ENCODE measurements at places on chromosomes 12 and 14. TPM values are rescaled to one million over a fixed set of nuclear protein-coding genes. Genes with fewer than 3 reads are reported as not detected.

GRCh38 chr12:32446316-32447119 lies 47.2 kb downstream of the FGD4 start:
- no peak for DNase-seq

DNA sequence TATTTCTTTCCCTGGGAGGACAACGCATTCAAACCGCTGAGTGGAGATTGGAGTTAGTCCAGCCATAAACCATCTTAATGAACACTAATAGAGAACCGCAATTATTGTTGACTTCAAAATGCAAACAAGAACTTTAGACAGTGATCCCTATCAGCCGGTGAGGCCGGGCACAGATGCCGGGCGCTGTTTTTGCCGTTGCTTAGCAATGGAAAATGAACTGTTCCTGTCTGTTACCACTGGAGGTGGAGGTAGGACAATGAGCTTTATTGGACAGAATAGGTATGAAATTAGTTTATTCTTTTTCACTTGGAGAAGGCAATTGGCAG lies 216.8 kb downstream of the TTC8 start:
- DNase-seq, result no peak

GRCh38 chr12:49527361-49528130 lies 11.3 kb upstream of the KCNH3 start:
- DNase-seq, result no peak

VRTN gene
- total RNA-seq, result not detected

OAS1 gene
- not detected for total RNA-seq

DNA sequence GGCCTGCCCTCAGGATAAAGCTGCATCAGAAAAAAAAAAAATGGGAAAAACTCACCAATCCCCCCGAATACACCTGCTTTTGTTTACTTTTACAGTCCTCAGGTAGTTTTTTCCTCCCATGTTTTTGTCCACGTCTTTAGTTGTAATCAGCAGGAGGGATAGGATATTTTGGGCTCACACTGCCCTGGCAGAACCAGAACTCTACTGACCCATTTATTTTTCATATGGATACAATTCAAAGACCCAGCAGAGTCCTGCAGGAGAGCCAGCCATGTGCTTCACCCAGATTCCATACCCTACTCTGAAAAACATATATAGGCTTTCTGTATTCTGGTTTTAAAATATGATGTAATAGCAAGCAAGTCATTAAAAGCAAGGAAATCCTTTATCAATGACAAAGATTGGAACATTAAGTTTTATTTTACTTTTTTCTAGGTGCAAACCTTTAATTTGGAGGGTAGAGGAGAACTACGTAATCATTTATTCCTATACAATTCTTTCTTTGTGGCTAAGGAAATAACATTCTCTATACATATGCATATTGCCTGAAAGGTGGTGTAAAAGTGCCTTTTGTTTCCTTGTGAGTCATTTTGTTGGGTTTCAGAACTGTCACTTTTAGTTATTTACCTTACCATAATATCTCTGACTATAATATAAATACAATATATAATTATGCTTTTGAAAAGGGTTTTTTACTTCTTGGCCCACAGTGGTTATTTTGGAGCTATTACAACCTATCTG lies 19.1 kb downstream of the DACT1 start:
- no peak for DNase-seq

DNA sequence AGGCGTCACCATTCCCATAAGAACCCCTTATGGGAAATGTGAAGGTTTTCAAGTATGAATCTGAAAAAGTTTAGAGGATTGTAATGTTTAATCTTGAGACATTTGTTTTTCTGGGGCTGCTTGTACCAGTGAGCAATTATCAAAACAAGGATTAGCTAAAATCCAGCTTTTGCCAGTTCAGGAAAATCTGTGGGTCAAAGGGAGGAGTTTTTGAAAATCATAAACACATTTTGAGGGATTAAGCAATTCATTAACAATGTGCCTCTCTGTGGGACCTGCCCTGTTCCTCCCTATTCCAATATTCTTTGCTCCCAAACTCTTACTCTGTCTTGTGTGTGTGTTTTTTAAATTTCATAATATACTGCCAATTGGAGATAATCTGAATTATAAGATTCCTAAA lies 11.7 kb upstream of the DAAM1 start:
- no peak for DNase-seq

DNA sequence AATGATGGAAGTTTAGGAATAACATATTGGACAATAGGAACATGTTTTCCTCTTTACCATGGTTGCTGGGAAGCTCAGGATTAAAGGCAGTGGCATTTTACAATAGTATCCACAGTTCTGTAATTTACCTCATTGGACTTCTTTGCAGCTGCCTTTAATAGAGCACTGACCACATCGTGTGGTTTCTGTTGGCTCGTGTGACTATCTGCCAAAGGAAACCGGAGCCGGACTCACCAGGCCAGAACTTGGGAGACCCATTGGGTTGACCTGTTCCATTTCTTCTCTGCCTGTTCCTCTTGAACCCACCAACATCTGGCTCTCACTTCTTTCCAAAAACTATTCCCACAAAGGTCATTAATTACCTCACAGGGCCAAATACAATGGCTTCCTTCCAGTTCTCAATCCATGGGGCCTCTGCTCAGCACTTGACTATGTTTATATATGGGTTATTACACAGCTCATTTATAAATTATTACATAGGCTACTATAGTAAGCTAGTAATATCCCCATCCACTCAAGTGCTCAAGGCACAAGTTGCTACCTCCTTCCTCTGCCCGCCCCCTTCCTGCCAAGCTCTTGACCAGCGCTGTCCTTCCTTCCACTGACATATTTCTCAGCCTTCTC lies 121.5 kb upstream of the VASH1 start:
- no peak for DNase-seq

GRCh38 chr12:7107636-7108002 lies 1.4 kb downstream of the C1RL start:
- no peak for DNase-seq

- DNase-seq, result no peak
Measured at GRCh38 chr14:81767266-81767995, 233.8 kb upstream of the SEL1L start.

GRCh38 chr12:14514154-14514842 lies 53.4 kb downstream of the PLBD1 start:
- DNase-seq, result no peak

DNA sequence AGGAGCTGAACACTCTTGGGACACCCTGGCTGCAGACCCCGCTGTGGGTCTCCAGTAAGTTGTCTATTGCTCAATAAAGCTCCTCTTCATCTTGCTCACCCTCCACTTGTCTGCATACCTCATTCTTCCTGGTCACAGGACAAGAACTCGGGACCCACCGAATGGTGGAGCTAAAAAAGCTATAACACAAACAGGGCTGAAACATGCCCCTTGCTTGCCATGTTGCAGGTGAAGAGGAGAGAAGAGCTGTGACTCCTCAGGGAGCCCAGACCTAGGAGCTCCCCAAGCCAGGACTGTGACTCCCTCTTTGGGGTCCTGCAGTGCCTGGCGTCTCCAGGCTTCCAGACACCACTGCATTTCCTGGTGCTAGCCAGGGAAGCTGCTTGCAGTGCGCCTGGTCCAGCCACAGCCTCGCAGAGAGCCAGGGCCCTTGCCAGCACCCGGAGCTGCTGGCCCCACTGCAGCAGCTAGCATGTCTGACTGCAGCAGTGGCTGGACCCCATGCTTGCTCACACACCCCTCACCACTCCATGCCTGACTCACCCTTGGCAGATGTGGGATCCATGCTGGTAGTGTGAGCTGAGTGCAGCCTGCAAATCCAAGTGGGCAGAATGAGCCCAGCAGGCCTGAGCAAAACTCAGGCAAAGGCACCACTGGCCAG lies 37.1 kb upstream of the OR5AU1 start:
- DNase-seq, result no peak

- DNase-seq, result no peak
Measured at GRCh38 chr12:127592245-127592644, 674.7 kb upstream of the TMEM132C start.

- no peak for DNase-seq
Measured at GRCh38 chr14:101359221-101360053, 201.9 kb upstream of the DIO3 start.

GRCh38 chr14:101460986-101461750 lies 100.1 kb upstream of the DIO3 start:
- no peak for DNase-seq

GRCh38 chr12:25121916-25122315 lies 73.0 kb downstream of the DNAI7 start:
- no peak for DNase-seq

LUM gene
- 812 TPM for total RNA-seq

GRCh38 chr12:109863847-109864712 lies 16.3 kb downstream of the GLTP start:
- no peak for DNase-seq

- DNase-seq, result no peak
Measured at GRCh38 chr12:102501773-102502172, 21.4 kb upstream of the IGF1 start.

- DNase-seq, result no peak
Measured at GRCh38 chr14:40113671-40114070, 681.4 kb upstream of the FBXO33 start.

GRCh38 chr12:34396861-34397590 lies 374.7 kb downstream of the ALG10 start:
- DNase-seq, result peak; percentile 22

CBLN3 gene
- total RNA-seq, result 3.1 TPM

DNA sequence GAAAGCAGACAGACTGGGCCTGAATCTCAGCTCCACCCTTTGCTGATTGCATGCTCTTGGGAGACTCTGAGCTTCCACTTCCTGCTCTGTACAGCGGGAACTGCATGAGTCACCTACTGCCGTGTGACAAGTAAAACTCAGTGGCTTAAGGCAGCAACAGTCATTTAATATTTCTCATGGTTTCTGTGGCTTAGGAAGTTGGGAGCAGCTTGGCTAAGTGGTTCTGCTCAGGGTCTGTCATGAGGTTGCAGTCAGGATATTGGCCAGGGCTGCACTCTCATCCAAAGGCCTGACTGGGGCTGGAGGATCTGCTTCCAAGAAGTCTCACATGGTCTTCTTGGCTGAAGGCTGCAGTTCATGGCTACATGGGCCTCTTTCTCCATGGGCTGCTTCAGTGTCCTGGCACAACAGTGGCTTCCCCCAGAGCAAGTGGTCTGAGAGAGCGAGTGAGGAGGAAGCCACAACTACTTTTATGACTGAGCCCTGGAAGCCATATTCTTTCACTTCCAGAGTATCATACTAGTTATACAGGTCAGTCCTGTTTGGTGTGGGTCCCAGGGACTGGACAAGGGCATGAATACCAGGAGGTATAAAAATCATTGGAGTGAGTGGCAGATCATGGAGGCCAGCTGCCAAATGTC lies 49.7 kb downstream of the FAM222A start:
- peak; percentile 65 for DNase-seq

DNA sequence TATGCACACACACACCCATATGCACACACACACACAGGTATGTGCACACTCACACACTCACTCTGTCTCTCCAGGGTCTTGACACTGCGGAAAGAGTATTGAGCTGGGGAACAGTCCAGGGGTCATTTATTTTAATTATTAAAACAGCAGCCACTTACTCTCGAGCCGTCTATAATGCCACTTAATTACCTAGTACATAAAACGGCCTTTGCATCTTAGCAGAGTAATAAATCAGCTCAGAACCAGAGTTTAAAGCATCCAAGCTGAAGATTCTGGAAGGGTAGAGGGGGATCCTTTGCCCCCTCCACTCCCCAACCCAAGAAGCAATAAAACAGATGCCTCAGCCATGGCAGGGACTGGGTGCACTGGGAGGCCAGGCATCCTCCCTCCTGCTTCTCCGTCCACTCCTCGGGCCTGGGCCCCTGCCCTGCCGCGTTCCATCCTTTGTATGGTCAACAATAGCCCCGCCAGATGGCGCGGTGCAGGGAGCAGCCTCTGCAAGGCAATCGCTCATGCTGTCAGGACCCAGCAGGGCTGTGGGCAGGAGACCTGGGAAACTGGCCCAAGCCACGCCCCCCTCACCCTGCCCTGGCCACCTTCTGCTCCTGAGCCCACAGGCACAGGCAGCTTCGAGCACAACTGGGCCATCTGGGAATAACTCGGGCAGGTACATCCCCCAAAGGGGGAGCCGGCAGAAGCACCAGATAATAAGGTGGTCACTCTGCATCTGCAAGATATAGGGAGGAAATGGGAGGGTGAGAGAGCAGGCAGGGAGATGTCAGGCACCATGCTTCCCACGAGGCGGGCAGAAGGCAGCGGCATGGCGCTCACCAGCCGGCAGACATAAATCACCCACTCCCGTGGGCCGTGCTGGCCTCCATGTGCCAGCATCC lies 40.9 kb downstream of the CCDC85C start:
- DNase-seq, result peak; percentile 85

GRCh38 chr12:57869298-57869926 lies 22.9 kb upstream of the CTDSP2 start:
- DNase-seq, result no peak

DNA sequence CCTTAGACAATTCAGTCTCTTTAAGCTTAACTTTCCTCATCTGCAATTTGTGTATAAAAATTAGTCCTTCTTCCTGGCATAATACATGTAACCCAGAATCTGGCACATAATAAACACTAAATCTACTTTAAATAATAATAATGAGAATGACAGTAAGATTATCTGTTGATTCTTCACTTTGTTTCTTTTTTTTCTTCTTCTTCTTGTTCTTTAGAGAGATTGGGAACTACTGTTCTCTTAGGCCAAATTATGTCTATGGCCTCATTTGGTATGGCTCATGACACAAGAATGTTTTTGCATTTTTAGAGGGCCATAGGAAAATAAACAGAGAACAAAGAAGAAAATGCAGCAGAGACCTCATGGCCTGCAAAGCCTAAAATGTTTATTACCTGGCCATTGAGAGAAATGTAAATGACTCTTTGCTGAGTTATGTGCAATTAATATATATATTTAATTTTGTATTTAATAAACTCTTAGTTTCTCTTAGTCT lies 275.8 kb downstream of the SLC6A15 start:
- DNase-seq, result peak; percentile 59

LRIG3 gene
- 51.8 TPM for total RNA-seq

- no peak for DNase-seq
Measured at GRCh38 chr14:73381380-73382013, 76.8 kb downstream of the NUMB start.

RNASE7 gene
- total RNA-seq, result not detected

DNA sequence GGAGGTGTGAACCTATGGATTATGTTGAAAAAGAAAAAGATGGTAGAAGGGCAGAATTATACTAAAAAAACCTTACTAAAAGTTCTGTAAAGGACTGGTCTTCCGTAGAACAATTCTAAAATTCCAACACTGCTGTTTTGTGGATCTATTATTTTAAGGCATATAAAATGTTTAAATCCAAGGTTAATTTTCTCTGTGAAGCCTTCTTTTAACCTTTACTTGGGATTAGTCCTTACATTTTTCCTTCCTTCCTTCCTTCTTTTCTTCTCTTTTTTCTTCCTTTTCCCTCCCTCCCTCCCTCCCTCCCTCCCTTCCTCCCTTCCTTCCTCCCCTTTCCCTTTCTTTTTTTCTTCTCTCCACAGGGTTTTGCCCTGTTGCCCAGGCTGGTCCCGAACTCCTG lies 4.9 kb upstream of the GTSF1 start:
- no peak for DNase-seq

DNA sequence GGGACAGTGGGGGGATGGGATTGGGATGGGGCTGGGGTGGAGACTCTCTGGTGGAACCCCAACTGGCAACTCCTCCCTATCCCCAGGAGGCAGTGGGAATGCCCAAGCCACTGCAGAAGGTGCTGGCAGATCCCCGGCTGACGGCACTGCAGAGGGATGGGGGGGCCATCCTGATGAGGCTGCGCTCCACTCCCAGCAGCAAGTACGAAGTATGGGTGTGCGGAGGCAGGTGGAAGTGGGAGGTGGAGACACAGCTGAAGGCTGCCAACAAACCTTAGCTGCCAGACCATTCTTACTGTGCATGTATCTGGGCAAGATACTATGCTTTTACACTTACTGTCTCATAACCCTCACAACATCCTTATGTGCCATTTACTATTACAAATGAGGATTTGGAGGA lies 8.2 kb downstream of the ARHGEF40 start:
- no peak for DNase-seq

GRCh38 chr14:64221391-64222003 lies 72.7 kb downstream of the ESR2 start:
- no peak for DNase-seq

GALNT6 gene
- total RNA-seq, result 30.8 TPM
